Activated effector memory CD4-positive, alpha-beta T cell treated with Interleukin-2 at 50 U/mL for 16 hours (primary cell): ENCODE measurements at places on chromosomes 6 and 20.
A peak's percentile ranks its signal among the peaks of the same experiment; 100 is the strongest.

DNA sequence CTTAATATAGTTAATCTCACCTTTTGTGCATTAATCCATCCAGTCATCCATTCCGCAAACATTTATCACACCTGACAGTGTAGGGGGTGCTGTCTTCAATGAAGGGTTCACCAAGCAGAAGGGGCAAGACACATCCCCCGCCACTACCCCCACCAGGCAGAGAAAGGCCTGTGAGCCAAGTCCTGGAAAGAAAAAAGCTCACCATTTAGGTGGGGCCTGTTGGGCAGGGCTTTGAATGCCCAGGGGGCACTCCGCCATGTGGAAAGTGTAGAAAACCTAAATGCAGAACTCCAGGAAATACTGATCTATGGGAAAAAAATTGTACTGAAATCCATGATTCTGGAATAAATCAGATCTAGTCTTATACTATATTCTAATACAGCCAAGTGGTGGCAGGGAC is 4.8 kb upstream of the STX16 start:
- DNase-seq = no peak

GRCh38 chr6:96186094-96186493 is 170.3 kb downstream of the FUT9 start:
- no peak for DNase-seq

- no peak for DNase-seq
Observed at GRCh38 chr6:131717836-131718542, 7.2 kb upstream of the CTAGE9 start.

DNA sequence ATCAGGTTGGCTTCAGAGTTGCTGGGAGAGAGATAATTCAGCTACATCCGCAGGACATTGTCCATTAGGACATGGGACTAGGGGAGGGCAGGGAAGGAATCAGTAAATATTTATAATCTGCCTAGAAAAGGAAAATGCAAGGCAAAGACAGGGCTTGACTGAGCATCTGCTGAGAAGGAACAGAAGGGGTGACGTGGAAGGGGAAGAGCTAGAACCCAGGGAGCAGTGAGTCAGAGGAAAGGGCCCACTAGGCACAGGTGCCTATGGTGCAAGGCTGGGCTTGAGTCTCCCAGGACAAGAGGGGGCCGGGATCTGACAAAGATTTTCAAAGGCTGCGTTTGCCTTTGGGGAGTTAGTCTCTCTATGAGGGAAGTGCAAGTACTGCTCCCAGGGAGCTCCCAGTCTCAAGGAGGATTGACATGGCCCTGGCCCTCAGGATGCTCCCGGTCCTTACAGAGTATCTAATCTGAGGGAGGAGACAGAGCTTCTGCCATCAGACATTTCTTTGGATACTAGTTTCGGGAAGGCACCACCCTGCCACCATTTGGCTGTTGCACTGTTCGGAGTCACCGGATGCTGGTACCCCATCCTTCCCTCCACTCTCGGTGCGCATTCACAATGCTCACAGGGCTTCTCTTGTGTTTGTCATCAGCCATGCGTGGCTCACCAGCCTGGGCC is 21.9 kb downstream of the VEGFA start:
- DNase-seq = no peak

- DNase-seq = no peak
Observed at GRCh38 chr6:6131492-6132109, 124.9 kb upstream of the NRN1 start.

GRCh38 chr20:33914919-33915318 is 78.8 kb upstream of the RALY start:
- DNase-seq = peak; percentile 10

- DNase-seq = no peak
Observed at GRCh38 chr20:32510120-32510600, 75.0 kb downstream of the NOL4L start.

DNA sequence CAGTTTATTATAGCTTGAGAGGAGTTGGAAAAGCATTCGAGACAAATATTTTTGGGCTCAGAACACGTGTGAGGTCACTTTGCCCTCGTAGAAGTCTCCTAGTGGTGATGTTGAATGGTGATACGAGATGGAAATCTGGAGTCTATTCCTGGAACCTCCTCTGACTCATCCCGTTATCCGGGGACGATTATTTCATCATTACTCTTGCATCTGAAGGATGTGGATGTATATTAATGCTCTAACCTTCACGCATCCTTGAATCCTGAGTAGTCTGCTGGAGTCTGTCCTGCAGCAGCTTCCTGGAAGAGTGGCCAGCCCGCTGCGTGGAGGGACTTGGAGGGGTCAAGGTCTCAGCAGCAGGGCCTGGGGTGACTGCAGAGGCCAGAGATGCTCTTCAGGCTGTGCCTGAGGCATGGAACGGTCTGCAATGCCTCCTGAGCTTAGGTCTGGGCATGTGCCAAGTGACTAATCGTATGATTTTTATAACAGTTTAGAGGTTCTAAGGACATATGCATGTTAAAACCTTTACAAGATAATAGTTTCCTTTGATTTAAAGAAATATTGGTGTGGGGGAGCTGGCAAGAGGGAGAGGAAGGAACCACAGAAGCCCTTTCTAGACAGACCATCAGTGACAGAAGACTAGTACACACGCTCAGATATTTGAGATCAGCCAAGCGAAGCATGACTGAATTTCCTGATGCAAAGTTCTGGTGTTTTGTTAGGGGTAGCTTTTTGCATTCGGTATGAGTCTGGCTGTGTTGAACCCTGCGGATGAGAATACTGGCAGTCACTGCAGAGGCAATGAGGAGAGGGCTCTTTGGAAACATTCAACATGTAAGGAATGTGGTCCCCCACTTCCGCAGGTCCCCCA is 400.2 kb downstream of the QKI start:
- no peak for DNase-seq

GRCh38 chr6:154243793-154244750 is 112.5 kb downstream of the IPCEF1 start:
- DNase-seq = no peak

- no peak for DNase-seq
Observed at GRCh38 chr6:25973923-25974555, 11.4 kb downstream of the TRIM38 start.

DNA sequence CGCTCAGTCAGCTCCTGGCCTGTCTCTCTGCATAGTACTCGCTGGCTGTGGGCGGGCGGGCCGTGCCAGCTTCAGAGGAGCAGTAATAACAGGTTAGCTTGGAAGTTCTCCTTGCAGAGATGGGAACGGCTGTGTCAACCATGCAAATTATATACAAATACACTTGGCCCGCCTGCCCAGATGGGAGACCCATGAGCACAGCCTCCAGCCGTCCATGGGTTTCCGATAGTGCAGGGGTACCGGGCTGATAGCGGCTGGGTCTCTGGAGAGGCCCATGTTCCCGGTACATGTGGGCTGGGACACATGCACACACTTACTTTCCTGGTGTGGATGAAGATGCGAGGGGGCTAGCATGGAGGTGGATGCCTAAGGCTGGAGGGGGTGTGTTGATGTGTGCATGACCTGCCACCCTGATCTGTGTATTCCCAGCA is 12.8 kb upstream of the ZNF831 start:
- DNase-seq = no peak

DNA sequence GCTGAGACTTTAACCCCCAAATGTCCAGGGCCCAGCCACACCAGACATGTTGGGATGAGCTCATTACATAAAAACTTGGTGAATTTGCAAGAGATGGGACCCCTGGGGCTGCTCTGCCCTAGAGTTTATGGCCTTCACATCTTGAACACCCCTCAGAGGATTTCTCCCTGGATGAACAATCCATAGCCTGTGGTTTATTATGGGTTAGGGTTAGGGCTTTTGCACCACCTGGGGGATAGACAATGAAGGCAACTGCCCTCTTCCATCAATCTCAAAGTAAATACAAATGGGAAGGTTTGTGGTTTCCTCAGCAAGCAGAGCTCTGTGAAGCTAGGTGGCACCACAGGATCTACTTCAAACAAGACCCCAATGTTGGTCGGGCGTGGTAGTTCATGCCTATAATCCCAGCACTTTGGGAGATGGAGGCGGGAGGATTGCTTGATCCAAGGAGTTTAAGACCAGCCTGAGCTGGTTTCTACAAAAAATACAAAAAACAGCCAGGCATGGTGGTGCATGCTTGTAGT is 17.4 kb downstream of the SPINT3 start:
- no peak for DNase-seq

- no peak for DNase-seq
Observed at GRCh38 chr6:1013656-1014430, 298.1 kb upstream of the FOXQ1 start.

DNA sequence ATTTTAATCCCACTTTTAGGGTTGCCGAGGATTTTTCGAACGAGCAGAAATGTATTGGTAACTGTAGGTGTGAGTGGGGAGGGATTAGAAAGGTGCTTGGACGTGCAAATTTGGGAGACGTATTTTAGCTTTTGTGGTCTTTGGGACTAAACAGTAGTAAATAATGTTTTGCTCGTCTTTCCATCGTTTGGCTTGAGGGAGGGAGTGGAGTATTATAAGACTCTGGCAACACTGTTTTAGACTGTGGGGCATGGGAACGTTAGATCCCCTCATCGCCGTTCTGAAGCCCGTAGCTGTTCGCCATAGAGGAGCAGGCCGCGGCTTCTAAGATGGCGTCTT is 2.8 kb downstream of the BRD2 start:
- DNase-seq = no peak

DNA sequence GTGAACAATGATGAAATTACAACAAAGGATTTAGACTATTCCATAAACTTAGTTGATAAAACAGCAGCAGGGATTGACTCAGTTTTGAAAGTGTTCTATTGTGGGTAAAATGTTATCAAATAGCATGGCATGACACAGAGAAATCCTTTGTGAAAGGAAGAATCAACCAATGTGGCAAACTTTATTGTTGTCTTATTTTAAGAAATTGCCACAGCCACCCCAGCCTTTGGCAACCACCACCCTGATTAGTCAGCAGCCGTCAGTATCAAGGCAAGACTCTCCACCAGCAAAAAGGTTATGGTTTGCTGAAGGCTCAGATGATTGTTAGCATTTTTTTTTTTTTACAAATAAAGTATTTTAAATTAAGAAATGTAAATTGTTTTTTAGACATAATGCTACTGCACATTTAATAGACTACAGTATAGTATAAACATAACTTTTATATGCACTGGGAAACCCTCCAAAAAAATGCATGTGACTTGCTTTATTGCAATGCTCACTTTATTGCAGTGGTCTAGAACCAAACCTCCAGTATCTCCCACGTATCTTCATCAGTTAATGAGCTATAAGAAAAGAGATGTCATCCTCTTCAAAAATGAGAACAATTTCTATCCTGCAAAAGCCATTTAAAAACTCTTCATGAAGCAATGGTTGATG is 162.7 kb downstream of the SOBP start:
- DNase-seq = no peak

GRCh38 chr20:48191200-48191599 is 405.9 kb upstream of the SULF2 start:
- no peak for DNase-seq

DNA sequence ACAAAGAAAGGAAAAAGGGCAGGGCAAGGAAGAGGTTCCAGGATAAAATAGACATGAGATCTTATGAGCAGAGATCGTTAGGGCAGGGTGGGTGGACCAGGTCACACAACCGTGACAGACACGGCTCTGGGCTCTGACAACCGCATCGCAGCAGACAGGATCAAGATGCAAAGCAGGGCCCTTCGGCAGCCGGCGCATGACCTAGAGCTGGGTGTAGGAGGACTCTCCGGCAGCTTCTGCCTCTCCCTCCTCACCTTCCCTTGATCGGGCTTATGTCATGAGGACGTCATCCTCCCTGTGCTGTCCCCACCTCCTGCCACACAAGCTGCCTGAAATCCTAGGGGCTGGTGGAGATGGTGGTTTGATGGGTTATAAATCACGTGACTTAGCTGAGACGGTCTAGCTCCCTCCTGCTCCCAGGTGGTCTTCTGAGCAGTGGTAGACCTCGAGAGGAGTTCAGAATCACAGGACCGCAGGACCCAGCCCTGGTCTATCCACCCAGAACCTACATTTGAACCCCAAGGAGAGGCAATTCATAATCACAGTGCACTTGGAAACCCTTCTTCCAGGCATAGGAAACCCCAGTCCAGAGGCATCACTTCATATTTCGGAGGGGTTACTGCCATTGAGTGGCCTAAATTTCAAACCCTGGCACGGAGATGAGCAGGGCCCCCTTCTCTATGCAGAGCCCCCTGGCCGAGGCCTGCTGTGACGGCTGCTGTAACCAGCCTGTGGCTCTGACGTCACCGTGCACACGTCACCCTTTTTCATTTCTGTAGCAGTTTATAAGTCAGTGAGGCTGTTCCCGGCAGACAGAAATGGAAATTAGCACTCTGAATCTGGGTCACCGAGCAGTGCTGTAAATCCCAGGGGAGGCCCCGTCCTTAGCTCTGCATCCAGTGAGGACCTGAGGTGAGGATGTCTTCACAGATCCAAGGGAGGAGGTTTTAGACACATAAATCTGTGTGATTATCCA is 8.7 kb upstream of the CCR6 start:
- peak; percentile 44 for DNase-seq

DNA sequence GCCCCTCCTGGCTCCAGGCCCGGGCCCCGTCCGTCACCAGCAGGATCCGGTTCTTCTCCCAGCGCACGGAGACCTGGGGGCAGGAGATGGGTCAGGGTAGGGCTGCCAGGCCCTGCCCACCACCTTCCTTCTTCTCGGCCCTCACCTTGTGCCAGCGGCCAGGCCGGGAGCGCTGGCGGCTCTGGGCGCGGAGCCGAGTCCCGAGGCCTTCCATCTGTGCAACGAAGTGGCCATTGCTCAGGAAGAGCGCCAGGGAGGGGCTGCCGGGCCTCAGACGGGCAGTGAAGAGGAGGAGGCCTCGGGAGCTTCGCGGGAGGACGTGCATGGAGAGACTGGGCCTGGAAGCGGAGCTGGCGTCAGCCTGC is 7.9 kb downstream of the ADRM1 start:
- DNase-seq = no peak

- DNase-seq = no peak
Observed at GRCh38 chr6:85580878-85581267, 12.8 kb downstream of the SNX14 start.

DNA sequence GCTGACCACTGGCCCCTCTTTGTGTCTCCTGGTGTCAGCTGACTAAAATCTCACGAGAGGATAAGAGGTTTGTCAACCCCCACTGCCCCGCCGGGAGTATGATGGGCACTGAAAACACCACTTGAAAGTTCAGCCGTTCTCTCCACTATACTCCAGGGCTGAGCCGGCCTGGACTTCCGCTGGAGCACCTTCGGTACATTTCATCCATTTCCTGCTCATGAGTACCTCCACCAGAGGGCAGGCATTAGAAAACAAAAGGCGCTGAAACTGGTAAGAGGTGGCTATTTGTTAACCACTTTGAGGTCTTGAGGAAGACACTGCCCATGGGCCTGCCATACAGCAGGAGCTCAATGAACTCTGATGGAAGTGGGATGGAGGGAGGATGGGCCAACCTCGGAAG is 17.9 kb upstream of the ANKRD60 start:
- no peak for DNase-seq

- DNase-seq = no peak
Observed at GRCh38 chr20:42938441-42939205, 251.1 kb downstream of the PTPRT start.

GRCh38 chr20:1309439-1309847 is 19.5 kb downstream of the SDCBP2 start:
- no peak for DNase-seq

- no peak for DNase-seq
Observed at GRCh38 chr20:32206760-32207625, 550 bp downstream of the PLAGL2 start.
